ENCODE measurements at places on chromosomes 16 and 17.

- DNase-seq: no peak
Measured at GRCh38 chr17:59427425-59427921, 96.0 kb downstream of the YPEL2 start.

DNA sequence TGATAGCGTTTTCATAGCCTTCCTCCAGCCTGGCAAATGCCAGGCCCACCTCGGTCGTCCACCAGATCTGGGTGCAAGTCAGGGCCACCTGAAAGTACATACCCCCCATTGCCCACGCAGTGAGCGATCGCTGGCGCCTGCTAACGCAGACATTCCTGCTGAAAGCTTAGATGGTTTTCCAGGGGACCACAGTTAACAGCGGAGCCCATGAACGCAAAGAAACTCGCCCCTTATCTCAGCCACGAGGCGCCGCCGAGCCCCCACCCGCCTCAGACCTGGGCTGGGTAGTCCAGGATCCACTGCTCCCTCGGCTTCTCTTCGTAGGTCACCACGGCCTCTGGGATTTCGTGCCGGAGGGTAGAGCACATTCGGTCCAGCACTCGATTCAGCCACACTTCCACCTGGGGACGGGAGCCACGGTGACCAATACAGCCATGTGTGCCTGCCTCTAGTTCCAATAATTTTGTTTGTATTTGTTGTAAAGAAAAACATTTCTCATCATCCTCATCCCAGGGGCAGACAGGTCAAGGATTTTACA is 74.5 kb downstream of the DNAH17 start:
- DNase-seq: no peak

- DNase-seq: no peak
Measured at GRCh38 chr16:75238132-75238852, 13.1 kb downstream of the BCAR1 start.

- peak; percentile 96 for DNase-seq
Measured at GRCh38 chr17:59406808-59407381, 75.4 kb downstream of the YPEL2 start.

- DNase-seq: no peak
Measured at GRCh38 chr16:2719328-2720063, 528 bp downstream of the PRSS27 start.

- no peak for DNase-seq
Measured at GRCh38 chr16:67087803-67088202, 21.9 kb upstream of the PHAF1 start.

- no peak for DNase-seq
Measured at GRCh38 chr16:80742331-80742730, 62.1 kb downstream of the CDYL2 start.

GRCh38 chr17:47813077-47813476 is 8.5 kb downstream of the OSBPL7 start:
- no peak for DNase-seq

DNA sequence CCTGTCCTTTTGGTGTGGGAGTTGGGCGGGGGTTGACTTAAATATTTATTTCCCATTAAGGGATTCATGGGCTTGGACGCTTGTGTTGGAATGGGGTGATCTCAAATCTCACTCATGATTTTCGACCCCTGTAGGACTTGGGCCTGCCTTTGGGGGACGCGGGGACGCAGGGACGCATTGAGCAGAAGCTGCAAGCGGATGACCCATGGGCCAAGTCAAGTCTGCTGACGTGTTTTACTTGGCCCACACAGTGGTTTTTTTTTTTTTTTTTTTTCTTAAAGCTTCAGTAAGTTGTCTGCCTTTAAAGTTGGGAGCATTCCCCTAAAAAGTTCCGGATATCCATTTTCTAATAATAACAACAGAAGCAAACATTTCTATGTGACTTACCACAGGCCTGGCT is 28.9 kb downstream of the CMIP start:
- no peak for DNase-seq

DNA sequence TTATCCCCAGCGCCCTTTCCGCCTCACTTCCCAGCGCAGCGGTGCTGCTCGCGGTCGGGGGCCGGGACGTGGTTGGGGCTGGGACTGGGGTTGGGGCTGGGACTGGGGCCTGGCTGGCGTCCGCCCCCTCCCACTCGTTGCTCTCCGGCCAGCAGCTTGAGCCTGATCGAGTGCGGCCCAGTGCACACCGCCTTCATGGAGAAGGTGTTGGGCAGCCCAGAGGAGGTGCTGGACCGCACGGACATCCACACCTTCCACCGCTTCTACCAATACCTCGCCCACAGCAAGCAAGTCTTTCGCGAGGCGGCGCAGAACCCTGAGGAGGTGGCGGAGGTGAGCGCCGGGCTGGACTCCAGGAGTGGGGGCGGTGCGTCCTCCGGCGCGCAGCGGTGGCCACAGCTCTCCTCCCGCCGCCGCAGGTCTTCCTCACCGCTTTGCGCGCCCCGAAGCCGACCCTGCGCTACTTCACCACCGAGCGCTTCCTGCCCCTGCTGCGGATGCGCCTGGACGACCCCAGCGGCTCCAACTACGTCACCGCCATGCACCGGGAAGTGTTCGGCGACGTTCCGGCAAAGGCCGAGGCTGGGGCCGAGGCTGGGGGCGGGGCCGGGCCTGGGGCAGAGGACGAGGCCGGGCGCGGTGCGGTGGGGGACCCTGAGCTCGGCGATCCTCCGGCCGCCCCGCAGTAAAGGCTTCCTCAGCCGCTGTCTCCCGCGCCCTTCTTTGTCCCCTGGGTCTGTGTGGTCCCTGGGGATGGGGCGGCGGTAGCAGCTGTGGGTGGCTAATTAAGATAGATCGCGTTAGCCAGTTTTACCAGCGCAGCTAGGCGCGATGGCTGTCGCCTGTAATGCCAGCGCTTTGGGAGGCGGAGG is 1.8 kb downstream of the HSD17B1 start:
- DNase-seq: peak; percentile 88

DNA sequence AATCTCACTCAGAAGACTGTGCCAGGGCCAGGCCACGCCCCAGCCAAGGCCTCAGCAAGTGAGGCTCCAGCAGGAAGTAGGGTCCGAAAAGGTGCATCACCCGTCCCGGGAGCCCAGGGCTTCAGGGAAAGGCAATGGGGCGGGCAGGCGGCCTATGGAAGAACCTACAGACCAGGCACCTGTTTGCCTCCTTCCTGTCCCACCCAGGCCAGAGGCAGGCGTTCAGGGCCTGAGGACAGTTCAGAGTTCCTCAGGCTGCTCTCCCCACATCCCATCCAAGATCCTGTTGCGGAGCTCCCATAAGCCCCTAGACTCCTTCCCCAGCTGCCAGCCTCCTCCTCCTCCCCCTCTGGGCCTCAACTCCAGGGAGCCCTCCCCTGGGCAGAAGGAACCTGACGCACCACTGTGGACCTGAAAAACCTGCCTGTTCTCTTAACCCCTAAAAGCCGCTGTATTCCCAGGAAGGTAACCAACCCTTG is 2.3 kb downstream of the CLUH start:
- no peak for DNase-seq

GRCh38 chr16:7765079-7765550 is 432.5 kb downstream of the RBFOX1 start:
- no peak for DNase-seq

DNA sequence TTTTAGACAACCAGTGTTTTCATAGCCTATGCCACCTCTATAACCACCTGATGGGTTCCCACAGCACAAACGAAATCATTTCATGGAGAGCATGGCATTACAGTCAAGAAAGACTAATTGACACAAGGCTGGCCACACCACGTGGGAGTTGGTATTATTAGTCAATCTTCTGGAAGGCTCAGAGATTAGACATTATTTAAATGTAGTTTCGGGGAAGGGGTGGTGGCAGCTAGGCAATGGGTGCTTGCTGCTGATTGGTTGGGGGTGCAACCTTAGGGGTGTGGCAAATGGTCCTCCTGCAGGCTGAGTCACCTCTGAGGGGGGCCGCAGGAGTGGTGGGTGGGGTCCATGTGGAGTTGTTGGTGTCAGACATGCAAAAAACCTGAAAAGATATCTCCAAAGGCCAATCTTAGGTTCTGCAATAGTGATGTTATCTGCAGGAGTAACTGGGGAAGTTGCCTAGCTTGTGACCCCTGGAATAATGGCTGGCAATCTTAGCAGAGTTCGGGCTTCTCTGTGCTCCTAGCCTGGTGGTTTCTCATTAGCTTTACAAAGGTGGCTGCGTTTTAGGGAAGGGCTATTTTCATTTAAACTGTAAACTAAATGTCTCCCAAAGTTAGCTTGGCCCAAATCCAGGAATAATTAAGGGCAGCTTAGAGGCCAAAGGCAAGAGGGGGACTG is 4.6 kb downstream of the TEN1 start:
- DNase-seq: no peak

- no peak for DNase-seq
Measured at GRCh38 chr16:84362471-84362941, 5.8 kb upstream of the ATP2C2 start.

- no peak for DNase-seq
Measured at GRCh38 chr17:46010597-46011186, 11.6 kb downstream of the STH start.

DNA sequence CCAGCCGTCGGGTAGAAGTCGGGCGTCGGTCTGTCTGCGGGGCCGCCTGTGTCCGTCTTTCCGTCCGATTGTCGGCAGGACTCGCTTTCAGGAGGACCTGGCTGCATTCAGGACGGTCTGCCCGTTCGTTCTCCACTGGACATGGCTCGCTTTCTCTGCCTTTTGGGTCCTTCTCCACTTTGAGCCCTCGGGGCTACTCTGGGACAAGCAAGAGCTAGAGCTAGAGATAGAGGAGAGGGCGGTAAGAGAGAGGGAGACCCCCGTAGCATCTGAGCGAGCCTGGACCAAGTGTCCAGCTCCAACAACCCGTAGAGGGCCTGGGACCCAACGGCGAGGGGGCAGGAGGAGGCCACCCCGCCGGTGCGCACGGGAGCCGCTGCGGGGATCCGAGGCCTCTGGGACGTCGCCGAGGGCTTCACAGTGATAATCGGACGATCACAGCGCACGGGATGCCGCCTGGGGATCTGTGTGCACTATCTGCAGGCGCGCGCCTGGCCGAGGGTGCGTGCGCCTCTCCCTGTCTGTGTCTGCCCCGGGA is 4.5 kb downstream of the TBX4 start:
- no peak for DNase-seq

DNA sequence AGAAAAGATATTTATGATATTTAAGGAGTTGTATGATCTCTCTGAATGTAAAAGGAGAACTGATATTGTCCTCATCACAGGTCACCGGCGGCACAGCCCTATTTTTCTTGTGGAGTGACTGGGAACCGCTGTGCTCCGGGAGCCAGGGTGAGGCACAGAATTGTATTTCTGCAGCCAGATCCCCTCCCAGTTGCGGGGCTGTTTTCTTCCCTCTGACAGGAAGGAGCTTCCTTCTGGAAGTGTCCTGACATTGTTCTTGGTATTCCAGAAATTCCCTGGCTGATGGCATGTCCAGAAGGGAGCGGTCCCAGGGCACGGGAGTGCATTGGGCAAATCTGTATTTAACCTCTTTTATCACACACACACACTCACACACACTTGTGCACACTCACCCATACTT is 268.6 kb upstream of the FOXF1 start:
- no peak for DNase-seq

DNA sequence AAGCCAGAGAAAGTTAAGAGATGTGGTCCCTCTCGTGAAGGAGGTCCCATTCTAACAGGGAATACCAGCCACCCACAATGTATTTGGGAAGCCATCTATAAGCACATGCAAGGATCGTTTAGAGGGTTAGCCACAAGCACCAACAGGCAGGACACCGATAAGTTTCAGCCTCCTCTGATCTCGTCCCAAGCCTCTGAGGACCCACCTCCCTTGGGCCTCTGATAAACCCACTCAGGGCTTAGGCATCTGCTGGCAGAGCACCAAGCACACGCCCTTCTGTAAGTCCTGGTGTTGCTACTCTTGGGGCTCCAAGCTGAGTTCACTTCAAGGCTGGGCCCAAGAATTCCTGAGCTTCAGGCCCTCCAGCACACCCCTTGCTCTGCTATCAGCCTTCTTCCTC is 5.4 kb upstream of the PNPO start:
- DNase-seq: no peak

DNA sequence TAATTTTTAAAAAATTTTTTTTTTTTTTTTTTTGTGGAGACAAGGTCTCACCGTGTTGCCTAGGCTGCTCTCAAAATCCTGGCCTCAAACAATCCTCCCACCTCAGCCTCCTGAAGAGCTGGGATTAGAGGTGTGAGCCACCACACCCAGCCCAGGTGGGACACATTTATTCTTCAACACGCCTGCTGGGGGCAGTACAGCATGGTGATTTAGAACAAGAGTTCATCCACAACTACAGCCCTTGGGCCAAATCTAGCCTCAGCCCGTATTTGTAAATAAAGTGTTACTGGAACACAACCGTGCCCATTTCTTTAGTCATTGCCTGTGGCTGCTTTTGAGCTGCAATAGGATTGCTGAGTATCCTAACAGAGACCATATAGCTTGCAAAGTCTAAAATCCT is 92.8 kb downstream of the KATNIP start:
- DNase-seq: no peak

DNA sequence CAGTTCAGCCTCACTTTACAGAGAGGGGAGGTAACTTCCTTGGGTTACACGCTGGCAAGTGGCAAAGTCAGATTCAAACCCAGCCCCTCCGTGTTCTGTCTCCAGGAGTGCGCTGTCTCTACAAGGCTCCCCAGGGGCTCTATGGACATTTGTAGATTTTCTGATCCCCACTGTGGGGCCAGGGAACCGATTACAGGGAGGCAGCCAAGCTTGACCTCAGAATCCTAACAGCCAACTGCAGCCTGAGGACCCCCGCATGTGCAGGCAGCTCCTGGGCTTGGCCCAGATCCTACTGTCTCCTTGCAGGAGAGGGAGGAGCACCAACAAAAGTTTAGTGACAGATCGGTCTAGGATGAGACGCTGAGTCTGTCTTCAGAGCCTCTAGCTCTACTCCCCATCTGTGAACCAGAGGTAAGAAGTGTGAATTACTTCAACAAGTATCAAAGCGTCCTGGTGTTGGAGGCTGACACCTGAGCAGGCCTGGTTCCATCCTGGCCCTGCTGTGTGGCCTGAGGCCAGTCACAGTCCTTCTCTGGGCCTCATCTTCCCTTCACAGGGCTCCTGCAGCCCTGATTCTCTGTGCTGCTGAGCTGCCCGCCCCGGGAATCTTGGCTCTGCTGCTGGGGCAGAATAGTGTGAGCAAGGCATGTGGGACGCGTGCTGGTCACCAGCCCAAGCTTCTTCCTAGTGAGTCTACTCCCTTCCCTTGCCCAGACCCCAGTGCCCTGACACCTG is 9.2 kb upstream of the NATD1 start:
- no peak for DNase-seq

DNA sequence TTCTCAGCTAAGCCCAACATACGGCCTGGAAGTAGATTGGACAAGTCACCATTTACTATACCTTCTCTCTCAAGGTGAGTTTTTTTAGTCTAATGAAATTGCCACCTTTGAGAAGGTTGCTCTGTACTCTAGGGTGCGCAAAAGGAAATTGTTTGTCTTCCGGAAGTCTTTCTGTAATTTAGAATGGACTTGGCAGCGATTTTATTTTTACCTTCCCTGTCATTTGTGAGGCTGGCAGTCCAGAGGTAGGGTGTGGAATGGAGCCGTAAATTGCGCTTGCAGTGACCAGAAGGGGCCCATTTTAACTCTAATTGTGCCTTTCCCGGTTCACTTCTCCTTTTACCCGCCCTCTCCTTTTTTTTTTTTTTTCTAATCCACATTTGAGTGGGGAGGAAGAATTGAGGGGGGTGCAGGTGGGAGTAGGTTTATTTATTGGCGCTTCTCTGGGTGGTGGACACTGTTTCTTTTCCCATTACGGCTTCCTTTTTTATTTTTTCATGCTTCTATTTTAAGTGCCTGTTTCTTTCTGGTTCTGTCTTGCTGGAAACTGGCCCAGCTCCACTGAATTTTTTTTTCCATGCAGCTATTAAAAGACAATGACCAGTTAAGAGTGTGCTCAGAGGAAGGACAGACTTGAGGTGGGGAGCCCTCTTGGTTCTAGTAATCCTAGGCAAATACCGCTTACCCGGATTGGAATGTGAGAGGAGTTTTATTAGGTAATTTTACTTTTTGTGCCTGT is 89.7 kb upstream of the CLEC18A start:
- DNase-seq: no peak
